CD4-positive, alpha-beta T cell treated with Interleukin-10 for 1 hour (primary cell): ENCODE measurements at places on chromosomes 5 and 9.

DNA sequence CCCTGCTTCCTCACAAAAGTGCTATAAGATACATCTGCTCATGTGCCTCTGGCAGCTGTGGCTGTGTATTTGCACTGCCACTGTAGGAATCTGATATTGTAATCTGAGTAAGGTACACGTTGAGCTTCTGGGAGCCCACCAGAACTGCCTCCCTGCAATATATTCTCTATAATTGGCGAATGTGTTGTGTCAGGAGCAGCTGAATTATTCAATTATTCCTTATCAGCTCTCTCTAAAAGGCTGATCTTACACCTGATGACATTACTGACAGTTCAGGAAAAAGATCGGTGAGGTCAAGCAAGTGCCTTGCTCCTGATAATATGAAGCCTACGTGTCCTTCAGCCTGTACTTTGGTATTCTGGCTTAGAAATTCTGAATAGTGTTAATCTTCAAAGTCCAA lies 1015.0 kb downstream of the CDH9 start:
- no peak for DNase-seq

GRCh38 chr5:9495121-9495520 lies 50.8 kb downstream of the SEMA5A start:
- no peak for DNase-seq

GRCh38 chr5:149937610-149938009 lies 7.0 kb downstream of the PDE6A start:
- no peak for DNase-seq

- DNase-seq: no peak
These were observed 24.8 kb upstream of the CSF1R start for GRCh38 chr5:150111122-150111521.

- DNase-seq: no peak
These were observed 293.2 kb downstream of the CTNND2 start for GRCh38 chr5:11611011-11611410.

- no peak for DNase-seq
These were observed 11.8 kb downstream of the COL5A1 start for GRCh38 chr9:134653259-134654009.

DNA sequence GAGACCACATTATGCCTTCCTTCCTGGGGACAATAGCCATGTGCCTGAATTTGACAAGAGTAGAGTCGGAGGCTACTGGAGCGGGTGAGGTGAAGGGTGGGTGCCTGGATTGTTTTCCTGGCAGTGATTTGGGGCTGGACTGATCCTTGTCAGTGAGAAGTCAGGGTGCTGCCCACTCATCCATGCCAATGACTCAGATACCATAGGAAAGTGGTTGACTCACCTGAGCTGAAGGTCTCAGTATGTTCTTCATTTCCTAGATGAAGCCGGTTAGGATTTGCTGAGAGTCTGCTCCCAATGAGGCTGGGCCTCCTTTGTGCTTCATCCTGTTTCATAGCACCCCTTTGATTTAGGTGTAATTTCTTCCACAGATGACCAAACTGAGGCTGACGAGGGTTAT lies 366.0 kb downstream of the KDM4C start:
- no peak for DNase-seq

DNA sequence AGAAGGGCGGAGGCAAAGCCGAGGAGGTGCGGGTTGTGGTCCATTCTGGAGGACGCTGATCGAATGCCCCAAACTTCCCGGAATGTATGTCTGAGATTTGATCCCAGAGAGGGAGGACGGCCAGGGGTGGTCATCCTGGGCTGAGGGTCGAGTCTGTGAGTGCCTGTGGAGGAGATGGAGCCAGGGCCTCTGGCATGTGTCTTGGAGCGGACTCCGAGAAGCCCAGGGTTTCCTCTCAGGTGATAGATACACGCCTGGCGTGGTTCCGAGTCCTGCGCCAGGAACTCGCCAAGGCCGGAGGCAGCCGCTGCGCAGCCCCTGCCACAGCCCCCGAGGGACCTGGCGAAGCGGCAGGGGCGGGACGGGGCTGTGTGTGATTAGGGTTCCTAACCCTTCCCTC lies 363 bp downstream of the ZNF454 start:
- no peak for DNase-seq

- DNase-seq: no peak
These were observed 52.3 kb downstream of the RGMB start for GRCh38 chr5:98825582-98826375.

DNA sequence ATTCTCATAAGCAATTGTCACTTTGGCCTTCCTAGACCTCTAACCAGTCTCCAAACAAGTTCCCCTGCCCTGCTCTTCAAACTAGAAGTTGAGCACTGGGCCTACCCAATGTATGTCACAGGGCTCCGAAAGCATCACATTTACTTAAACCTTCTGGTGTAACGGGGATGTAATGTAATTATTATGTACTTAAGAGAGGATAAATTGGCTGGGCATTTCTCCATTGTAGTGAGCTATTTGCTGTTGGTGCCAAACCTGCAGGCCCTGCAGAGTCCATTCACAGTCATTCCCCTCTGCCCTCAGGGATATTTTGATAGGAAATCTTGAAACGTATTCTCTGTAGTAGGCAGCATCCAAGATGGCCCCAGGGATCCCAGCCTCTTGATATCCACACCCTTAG lies 64.2 kb upstream of the GNE start:
- no peak for DNase-seq

DNA sequence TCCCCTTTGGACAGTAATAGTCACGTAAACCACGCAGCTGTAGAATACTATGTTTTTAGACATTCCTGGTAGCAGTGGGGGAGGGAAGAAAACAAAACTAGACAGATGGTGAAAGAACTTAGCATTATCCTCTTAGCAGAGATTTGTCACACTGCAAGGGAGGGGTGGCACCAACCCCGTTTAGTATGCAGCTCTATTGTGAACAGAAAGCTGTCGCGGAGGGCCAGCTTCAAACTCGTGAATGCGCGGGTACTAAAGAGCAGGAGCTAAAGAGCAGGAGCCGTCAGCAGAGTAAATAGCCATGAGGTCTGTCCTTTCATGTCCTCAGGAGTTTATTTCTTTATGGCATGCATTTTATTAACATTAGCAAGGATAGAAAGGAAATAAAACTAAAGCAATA lies 141.9 kb upstream of the SLC12A2 start:
- DNase-seq: no peak

DNA sequence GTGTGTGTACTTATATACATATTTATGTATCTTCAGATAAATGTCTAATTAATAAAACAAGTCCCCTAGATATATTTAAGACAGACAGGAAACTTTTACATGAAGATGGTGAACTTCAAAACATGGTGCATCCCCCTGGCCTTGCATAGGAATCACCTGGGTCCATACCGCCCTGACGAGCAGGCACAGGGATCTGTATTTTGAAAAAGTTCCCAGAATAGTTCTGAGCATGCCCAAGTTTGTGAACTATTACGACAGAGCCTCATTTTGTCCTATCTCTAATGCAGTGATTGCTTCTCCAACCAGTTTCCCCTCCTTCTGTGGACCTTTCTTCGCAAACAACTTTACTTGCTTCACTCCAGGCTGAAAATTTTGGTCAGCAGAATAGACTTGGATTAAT lies 98.1 kb downstream of the APBA1 start:
- no peak for DNase-seq

DNA sequence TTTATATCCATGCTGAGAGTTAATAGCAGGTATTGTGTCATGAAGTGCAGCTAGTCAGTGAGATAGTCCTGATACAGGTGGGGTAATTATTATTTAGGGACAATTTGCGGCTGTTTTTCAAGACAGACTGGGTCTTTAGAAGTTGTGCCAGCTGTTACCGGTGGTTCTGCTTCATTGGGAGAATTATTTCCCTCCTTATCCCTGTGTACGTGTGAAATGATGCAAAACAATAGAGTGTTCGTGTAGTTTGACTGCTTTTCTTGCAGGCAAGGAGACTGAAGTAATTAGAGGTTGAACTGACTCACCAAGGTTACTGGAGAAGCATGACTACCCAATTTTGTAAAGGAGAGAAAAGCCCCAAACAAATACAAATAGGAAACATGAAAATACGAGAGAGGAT lies 101.7 kb downstream of the ARRDC3 start:
- no peak for DNase-seq

DNA sequence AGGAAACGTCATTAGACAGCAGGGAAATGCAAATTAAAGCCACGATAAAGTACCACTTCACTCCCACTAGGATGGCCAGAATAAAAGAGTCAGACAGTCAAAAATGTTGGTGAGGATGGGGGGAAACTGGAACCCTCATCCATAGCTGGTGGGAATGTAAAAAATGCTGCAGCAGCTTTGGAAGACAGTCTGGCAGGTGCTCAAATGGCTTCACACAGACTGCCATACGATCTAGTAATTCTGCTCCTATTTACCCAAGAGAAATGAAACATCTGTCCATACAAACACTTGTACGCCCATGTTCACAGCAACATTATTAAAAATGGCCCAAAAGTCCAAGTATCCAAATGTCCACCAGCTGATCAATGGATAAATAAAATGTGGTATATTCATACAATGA lies 158.9 kb upstream of the PHYKPL start:
- no peak for DNase-seq

GRCh38 chr9:625613-626012 lies 215.9 kb upstream of the DMRT1 start:
- DNase-seq: no peak

DNA sequence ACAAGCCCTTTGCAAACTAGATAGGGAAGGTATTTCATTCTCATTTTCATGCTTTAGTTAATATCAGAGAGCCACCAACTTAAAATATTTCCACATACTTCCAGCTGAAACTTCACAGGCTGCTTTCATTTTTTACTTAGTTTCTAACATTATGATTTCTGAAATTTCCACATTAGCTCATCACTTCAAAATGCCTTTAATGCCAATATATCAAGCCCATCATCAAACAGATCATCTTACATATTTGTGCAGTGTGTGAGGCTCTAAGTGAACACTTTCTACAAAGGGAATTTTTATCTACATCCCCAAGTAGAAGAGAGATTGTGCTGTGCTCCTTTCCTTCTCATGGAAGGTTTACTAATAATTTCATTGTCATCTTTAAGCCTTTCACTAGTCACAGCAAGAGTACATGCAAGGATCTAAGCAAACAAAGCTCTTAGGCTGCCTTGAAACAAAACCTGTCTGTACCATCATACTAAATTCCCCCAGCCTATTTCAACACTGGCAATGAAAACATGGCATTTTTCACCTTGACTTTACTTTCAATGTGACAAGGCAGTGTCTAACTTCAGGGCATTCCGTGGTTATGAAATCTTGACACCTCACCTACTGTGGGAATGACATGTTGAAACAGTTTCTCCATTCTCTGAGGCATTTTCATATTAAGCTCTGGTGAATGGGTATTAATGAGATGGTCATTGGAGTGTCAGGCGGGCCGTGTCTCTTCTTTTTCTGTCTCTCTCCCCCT lies 45.4 kb downstream of the PPP2R2B start:
- no peak for DNase-seq

DNA sequence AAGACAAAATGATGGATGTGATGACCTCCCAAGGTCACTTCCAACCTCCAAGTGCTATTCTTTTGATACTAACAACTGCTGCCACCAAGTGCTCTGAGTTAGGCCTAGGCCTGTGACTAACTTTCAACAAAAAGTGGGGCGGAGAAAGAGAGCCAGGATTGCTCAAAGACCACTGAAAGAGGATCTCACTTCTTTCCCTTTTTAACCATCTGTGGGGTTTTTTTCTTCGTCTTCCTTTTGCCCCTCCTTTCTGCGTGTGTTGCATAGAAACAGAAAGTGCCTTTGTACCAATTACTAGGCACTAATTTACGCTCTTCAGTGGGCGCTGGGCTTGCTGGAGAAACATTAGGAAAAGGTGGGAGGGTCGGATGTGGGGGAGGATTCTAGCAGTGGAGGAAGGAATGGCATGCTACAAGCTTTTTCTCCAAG lies 8.0 kb downstream of the KLF9 start:
- DNase-seq: peak; percentile 39

GRCh38 chr5:73950441-73950873 lies 324.5 kb downstream of the ARHGEF28 start:
- no peak for DNase-seq

DNA sequence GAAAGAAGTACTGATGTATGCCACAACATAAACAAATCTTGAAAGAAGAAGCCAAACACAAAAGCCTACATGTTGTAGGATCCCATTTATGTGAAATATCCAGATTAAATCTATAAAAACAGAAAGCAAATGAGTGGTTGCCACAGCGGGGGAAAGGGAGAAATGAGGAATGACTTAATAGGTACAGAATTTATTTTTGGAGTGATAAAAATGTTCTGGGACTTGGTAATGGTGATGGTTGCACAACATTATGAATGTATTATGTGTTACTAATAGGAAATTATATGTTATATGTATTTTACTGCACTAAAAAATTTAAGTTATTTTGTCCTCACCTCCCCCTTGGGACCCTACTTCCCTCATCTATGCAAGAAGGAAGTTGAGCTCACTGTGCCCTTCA lies 16.4 kb upstream of the TTC1 start:
- no peak for DNase-seq

DNA sequence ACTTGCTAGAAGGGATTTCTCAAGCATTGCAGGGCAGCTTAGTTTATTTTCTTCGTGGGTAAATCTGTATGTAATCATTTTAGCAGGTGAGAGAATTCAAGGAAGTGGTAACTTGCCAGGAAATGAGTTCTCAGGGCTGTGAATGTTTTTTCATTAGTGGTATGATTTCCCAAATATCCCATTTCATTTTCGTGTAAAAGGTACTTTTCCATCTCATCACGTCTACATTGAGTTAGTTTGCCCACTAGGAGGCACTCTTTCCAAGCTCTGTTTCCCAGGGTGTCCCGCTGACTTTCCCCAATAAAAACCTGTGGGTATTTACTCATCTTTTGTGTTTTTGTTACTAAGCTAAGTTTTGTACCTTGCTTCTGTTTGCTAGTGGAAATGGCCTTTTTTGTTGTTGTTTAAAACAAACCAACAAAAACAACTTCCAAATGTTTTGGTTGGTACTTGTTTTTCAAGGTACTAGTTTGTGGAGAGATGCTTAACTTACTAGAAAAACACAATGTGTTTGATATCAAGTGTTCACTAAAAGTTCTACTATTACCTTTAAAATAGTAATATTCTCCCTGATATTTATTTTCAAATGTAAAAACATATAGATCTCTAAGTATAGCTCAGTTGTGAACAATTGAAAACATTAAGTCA lies 373.6 kb downstream of the ADGRV1 start:
- peak; percentile 52 for DNase-seq

DNA sequence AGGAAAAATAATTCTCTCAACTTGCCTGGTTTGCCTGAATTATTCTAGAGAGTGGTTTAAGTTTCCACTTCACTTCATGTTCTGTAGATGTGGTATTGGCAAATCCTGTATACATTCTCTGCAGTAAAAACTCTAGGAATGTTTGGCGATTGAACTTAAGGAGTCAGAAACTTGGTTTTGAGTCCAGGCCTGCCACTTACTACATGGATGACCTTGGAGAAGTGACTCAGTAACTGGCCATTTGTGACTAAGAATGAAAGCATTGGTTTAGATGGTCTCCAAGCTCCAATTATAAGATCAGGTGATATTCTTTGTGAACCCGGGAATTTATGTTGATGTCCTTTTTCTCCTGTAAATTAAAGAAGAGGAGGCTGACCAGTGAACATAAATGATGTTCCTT lies 233.8 kb downstream of the GAS1 start:
- DNase-seq: no peak

DNA sequence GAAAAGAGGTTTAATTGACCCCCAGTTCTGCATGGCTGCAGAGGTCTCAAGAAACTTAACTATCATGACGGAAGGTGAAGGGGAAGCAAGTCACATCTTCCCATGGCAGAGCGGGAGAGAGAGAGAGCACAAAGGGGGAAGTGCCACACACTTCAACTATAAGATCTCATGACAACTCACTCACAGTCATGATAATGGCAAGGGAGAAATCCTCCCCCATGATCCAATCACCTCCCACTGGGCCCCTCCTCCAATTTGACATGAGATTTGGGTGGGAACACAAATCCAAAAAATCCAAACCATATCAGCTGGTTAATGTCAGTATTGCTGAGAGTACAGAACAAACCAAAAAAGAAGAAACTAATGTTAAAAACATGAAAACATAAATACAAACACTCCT lies 120.2 kb downstream of the STARD4 start:
- no peak for DNase-seq
